NCI-H1436 (cell line): ENCODE measurements at places on chromosomes 2 and 18.

GRCh38 chr18:66621816-66622576 is 18.1 kb upstream of the CDH19 start:
- no peak for DNase-seq

DNA sequence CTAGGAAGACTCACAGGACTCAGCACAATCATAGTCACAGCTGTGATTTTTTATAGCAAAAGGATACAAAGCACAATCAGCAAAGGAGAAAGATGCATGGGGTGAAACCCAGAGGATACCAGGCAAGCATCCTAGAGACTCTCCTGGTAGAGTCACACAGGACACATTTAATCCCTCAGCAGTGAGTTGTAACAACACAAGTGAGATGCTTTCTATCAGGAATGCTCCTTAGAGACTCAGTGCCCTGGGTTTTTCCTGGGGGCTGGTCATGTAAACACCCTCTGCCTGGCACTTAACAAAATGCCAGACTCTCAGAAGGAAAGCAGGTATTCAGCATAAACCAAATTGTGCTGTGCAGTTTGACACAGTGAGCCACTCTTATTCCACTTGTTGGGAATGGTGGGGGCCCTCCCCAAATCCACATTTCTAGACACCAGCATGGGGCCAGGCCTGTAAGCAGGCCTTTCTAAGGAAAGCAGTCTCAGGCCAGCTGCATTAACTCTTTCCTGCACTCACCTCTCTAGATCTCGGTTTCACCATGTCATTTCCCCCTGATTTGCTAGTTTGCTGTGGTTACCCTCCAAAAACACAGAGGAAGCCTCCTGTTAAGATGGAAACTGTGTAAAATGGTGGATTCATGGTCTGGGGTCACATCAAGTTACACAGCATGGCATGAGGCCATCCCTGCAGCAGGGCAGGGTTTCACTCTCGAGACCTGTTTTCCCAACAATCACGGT is 16.9 kb upstream of the RNU4ATAC start:
- DNase-seq: no peak

DNA sequence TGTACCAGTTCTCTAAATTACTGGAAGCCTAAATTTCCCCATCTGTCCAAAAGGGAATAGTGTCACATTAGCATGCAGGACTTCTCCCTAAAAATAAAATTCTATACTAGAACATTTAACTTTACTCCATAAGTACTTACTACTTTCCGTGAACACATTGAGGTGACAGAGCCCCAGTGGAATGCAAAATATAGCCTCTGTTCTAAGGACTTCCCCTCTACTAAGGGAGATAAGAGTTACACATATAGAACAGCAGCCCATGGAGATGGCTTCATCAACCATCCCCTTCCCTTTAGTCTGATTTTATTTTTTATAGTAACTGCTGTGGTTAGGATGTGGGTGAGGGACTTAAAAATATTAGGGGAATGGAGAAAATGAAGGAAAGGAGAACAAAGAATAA is 68.9 kb upstream of the STPG4 start:
- no peak for DNase-seq

DNA sequence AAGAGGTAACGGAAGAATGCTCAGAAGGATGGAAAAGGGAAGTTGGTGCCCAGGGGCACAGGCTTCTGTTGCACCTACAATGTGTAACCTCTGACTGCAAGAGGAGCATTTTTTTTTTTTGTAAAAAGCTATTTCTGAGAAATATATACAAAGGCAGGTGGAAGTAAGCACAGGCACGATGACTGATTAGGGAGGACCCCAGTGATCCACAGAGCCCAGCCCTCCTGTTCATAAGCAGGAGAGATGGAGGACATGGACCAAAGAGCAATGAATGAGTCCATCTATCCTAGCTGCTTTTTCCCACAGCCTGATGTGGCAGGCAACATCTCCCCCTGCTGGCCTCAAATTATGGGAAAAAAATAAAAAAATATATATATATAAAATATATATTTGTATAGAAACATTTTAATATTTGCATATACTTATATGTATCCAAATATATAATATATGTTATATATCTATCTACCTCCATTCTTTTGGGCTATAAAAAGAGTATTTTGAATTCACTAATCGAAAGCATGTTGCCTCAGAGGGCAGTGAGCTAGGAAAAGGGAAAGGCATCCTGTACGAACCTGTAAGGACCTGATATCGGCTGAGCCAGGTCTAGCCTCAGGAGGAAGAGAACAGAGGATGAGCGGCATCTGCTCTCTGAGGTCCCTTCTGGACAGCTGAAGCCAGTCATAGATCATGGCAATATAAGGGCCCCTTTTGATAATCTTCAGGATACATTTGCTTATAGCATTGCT is 166.0 kb upstream of the STK17B start:
- no peak for DNase-seq

- no peak for DNase-seq
Measured at GRCh38 chr2:54630858-54631497, 92.5 kb upstream of the EML6 start.

- DNase-seq: no peak
Measured at GRCh38 chr18:50022985-50023384, 172.0 kb downstream of the MYO5B start.

DNA sequence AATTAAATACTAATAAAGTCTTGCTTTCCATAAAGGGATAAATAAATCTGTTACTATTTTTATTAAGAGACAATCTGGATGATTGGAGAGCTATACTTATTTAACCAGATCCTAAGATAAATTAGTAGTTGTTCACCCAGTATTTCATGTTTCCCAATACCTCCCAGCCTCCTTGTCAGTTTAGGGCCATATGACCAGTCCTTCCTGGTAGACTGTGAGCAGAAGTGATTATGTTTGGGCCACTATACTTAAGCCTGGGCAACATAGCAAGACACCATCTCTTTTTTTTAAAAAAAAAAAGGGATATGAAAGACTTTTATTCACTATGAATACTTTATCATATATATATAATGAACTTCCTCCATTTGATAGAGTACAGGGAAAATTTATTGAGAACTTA is 48.8 kb upstream of the PPM1B start:
- DNase-seq: no peak

- DNase-seq: no peak
Measured at GRCh38 chr2:191598296-191598695, 79.6 kb upstream of the NABP1 start.

GRCh38 chr2:3517948-3518495 is 1.3 kb downstream of the ADI1 start:
- DNase-seq: no peak

DNA sequence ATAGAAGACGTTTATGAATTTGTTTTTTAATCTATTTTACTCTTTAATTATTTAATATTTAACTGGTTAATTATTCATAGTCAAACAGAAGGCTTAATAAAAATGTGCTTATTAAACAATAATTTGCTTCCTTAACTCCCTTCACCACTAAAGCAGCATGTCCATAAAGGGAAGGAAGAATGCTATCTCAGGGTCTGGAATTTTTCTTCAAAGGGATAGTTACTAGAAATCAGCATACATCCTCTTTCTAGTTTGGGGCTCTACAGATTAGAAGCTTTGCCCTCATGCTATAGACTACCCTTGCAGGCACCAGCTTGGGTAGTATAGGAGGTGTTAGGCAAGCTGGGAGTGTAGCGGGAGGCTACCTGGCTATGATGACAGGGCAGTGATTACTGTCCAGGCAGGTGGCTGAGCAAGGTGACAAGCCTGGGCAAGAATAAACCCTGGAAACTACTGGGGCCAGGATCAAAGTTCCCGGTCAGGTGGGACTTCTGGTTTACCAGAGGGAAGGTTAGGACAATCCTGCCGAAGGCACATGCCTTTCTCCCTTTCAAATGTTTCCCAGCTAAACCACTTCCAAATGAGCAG is 276.0 kb upstream of the REV1 start:
- no peak for DNase-seq

DNA sequence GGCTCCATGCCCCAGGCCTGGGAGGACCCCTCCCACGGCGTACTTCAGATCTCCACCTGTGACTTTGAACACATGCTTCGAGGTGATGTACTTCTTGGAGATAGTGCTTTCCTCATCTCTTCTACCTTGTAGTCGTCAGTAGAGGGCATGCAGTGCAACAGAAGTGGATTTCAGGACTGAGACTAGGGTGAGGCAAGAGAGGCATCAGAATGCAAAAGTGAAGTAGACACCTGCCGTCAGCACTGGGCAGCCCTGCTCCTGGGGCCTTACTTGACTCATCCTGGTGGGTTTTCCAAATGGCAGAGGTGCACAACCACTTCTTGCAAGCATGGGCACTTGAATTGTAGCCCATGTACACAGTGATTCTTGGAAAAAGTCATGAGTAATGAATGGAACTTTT is 258.8 kb downstream of the NEDD4L start:
- no peak for DNase-seq

GRCh38 chr2:101766871-101767739 is 69.6 kb downstream of the MAP4K4 start:
- DNase-seq: no peak

DNA sequence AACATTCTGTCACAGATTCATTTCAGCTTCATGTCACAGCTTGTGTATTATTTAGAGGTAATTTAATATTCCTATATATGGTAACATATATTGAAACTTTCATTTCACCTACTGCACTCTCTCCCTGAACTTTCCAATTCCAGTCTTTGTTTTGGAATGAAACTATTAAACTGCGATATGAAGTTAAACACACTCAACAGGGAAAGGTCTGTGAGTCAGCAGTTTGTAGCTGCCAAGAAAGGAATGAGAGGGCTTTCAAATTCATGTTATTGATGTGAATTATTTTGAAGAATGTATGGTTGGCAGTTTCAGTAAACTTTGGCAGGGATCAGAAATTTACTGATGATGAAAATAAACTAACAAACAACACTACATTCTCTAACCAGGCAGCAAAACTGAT is 148.3 kb downstream of the HNMT start:
- DNase-seq: no peak

DNA sequence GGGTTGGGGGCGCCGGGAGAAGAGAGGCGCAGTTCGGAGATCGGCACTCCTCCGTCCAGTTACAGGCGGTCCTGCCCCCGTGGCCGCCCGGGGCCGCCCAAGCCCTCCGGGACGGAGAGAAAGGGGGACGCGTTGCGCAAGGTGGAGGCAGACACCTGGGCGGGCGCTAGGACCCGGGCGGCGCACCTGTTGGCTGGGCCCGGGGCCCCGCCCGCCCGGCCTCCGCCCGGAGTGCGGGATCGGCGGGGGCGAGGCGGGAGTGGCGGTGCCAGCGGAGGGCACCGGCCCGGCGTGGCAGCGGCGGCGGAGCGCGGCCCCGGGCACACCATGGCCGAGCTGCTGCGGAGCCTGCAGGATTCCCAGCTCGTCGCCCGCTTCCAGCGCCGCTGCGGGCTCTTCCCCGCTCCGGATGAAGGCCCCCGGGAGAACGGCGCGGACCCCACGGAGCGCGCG is at the start of gene SGPP2:
TSS of gene SGPP2 (plus strand) at position 268 of the 453 bp plus-strand sequence. CDS start at position 328, 60 bp downstream.
- DNase-seq: peak; percentile 19

- no peak for DNase-seq
Measured at GRCh38 chr18:33673689-33674088, 95.7 kb downstream of the ASXL3 start.

DNA sequence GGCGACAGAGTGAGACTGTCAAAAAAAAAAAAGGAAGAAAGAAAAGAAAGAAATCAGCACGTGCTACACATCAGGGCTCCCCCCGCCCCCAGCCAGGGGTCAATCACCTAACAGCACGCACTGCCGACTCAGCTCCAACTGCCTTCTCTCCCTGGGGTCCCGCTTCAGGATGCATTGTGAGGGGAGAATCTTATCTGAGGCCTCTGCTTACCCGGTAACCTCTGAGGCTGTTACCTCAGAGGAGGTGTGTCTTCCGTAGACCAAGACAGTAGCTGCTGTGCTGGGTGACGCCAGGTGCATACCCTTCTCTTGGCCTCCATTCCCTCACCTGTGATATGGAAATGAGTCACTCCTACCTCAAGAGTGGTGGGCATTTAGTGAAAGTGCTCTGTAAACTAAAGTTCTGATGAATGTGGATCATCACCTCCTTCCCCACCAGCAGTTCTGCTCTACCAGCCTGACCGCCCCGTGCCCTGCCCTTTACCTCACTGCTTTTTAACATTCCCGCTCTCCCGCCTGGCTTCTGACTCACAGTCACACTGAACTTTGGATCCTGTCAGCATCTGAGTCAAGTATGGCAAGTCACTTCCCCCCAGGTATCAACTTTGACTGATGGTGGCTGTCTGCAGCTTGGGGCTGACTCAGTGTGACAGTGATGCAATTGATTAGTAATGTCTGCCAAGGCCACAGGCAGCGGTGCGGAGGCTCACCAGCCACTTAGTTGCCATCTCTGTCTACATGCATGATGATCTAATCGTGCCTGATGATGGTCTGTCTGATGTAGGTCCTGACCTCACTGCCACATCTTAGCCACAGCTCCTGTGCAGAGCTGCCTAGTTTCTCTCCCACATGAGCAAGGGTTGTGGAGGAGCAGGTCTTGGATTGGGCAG is 20.1 kb downstream of the ARID5A start:
- no peak for DNase-seq

DNA sequence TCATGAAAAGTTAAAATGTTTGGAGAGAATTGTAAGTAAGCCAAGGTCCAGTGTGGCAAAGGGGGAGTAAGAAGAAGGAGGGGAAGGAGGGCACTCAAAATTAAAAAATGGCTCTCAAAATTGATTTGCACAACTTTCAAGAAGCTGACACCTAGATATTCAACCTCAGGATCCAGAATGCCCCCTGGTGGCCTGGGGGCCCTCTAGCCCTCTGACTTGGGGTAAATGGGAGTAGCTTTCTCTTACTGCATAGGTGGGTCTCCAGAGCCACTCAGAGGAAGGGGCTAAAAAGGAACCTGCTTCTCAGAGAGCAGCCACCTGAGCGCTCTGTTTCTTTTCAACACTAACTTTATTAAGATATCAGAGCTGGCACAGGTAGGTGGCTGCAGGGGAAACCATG is 968.5 kb downstream of the BCL11A start:
- peak; percentile 23 for DNase-seq

- no peak for DNase-seq
Measured at GRCh38 chr2:176558574-176559140, 289.4 kb downstream of the MTX2 start.

DNA sequence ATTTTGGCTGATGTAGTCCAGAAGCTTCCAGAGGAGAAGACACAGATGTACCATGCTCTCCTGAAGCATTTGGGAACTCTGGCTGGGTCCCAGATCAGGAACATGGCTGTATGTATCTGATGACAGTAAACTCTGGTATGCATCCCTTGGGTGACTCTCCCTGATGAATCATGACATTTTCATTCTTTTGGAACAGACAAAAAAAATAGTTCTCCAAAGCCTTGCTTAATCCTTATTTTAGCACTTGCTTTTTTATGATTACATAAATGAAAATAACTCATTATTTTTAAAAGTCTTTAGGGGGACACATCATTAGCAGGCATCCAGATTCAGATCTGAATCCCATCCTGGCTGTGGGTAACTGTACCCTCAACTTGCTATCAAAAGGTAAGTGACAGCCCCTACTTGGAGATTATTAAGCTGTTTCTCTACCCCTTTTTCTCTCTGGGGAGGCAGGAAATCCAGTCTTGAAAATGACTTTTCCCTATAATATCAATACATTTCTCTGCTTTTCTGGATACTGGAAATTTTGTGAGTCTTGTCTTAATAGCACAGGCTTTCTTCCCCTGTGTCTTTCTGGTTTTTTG is 23.3 kb downstream of the AOX1 start:
- no peak for DNase-seq
